ENCODE measurements at places on chromosomes 3 and 15.

DNA sequence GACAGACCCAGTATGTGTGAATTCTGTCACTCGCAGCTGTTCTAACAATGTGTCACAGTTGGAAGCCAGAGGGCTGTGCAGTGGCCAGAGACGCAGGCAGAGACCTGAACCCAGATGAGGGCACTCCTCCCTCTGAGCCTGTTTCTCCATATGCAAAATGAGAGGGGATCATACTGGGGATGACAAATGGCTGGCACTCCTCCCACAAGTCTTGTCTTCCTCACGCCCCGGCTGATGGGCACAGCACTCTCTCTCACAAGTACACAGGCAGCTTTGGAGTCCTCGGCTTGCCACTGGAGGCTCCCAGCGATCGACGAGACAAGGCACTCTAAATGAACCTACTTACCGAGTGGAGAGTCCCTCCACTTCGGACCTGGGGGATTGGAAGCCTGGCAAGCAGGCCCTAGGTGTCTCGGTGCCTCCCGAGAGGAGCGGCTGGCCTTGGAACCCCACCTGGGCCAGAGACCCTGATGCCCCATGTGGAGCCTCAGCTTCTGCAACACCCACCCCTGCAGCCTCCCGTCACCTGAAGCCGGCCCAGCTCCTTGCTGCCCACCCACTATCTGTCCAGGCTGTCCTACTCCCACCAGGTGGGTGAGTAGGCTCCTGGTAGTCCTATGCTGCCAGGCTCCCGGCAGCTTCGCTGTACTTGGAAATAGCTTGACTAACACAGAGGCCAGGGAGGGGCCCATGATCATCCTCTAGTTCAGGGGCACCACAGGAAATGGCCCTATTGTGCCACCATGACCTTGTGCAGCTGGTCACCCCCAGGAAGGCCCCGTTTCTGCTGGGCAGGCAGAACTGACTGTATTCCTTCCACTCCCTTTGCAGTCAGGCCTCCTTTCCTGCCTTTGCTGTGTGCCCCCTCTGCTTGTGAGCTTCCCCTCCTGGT lies 65.0 kb upstream of the IQSEC1 start:
- DNase-seq = no peak

- peak; percentile 15 for DNase-seq
Observed at GRCh38 chr15:67185621-67186225, 68.7 kb downstream of the AAGAB start.

GRCh38 chr15:67505675-67506572 lies 15.0 kb upstream of the C15orf61 start:
- DNase-seq = no peak

GRCh38 chr15:24772686-24773373 lies 97.3 kb downstream of the NPAP1 start:
- DNase-seq = no peak

- DNase-seq = peak; percentile 89
Observed at GRCh38 chr15:81752546-81752942, 293.3 kb downstream of the MEX3B start.

GRCh38 chr15:51561271-51561670 lies 61.3 kb downstream of the DMXL2 start:
- DNase-seq = no peak

GRCh38 chr3:133915685-133916658 lies 20.3 kb upstream of the RAB6B start:
- DNase-seq = no peak

All from MM.1S (cell line).